ENCODE measurements at places on chromosomes 6 and 20.

DNA sequence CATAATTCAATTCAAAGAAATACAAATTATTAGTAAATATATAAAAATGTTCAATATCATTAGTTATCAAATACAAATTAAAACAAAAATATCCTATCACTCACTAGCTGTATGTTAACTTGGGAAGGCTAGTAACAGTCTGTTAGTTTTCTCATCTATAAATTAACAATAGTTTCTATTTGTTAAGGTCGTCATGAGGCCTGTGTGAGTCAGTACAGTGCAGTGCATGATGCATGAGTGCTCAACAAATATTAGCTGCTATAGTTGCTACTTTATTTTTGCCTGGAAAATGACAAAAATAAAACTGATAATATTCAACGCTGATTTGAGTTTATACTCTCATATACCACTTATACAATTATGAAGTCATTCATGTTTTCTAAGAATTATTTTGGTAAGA lies 401.6 kb upstream of the RUNX2 start:
- DNase-seq = no peak

GRCh38 chr20:39986173-39986904 lies 702.7 kb downstream of the MAFB start:
- DNase-seq = peak; percentile 70

DNA sequence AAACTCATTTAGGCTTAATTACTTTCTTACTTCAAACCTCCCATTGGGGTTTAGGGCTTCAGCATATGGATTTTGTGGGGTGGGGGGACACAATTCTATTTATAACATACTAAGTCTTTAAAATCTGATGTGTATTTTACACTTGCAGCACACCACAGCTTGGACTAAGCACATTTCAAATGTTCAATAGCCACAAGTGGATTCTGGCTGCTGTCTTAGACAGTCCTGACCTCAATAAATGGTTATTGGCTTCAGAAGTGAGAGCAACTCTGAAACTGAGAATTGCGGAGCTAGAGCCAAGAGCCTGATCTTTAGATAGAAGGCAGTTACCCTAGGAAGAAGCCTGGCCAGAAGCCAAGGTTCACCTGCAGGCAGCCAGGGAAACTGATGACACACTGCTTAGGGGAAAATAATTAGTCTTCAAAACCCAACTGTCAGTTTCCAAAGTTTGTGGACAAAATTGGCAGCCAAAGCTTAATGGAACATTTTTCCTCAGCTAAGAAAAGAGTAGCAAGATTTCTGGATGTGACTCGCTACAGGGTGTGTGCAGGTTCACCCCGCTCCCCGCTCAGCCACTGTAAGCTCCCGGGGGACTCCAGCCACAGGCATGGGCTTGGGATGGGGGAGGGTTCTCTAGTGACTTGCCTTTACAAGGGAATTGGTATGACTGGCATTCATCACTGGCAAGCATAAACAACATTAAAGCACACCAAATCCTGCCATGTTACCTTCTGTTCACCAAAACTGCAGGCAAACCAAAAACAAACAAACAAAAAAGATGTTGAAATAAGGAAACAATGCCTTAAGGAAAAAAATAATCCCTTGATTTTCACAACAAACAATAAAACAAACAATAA lies 219.8 kb downstream of the TFAP2A start:
- DNase-seq = no peak

DNA sequence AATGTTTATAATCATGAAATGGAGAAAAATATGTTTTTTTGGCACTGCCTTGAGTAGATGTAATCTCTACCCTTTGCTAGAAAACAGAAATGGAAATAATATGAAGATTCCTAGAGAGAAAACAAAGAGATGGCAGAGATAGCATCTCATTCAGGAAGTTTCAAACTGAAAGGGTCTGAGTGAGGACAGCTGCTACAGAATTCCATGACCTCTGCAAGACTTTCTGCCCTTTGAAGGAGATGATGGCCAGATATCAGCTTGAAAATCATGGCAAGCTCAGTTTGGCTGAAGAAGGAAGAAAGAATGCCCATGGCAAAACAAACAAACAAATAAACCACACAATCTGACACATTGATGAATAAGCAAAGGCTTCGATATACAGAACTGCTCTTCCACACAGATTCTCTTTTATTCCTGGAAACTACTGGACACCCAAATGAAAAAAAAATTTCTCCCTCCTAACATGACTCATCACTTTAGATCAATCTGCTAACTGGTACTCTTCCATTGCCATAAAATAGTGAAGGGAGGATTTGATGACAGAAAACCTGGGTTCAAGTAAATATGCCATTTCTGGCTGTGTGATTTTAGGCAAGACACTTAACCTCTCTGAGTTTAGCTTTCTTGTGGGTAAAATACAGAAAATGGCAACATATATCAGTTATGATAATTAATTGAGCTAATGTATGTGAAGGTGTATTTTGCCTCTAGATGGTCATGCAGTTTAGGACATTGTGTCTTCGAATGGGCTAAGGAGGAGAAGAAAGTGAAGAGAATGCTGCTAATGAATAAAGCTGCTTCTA lies 105.9 kb upstream of the SPACA1 start:
- DNase-seq = no peak

- no peak for DNase-seq
These were observed 261.5 kb downstream of the BMP2 start for GRCh38 chr20:7029019-7029418.

GRCh38 chr6:37005061-37005810 lies at the start of gene FGD2:
FGD2 (plus strand) TSS chr6:37005655; CDS start chr6:37005818, 163 bp downstream.
- DNase-seq = no peak

DNA sequence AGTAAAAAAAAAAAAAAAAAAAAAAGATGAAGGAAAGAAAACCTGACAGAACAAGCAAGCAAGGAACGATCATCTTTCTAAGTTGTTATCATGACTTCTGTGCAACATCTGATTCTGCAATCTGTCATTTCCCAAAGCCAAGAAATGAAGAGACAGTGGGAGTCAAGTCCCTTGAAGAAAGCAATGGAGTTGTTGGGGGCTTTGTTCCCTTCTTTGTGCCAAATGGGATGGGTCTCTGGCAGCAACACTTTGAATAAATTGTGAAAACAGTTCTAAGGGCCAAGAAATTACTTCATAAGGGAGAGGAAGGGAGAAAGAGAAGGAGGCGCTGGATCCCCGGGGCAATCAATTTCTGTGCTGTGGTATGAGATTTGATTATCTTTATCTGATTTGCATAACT lies 33.3 kb upstream of the RSPO3 start:
- DNase-seq = no peak

DNA sequence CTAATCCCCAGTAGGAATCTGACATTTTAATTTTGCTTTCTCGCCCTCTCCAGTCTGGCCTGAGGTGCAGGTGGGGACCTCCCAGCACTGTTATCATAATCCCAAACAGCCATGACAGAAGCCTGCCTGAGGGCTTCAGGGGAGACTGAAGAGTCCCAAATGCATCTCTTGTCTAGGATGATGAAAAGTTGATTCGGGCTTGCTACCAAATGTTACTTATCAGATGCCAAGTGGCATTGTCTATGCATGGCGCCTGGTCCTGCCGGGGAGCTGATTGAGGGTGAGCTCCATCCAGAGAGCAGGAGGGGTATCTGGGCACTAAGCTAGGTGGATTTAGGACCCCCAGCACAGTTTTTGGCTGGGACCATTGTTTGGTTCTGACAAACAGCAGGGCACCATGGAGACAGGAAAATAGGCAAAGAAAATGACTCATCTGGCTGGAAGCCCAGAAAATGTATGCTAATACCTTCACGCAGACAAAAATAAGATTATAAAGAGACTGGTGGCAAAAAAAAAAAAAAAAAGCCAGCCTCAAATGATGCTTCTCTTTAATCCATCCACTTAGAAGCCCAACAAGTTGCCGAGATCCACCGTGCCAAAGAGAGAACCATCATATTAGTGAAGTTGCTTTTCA lies 513.7 kb upstream of the SULF2 start:
- no peak for DNase-seq

- DNase-seq = no peak
These were observed 62.3 kb downstream of the TRMT11 start for GRCh38 chr6:126048635-126049034.

- no peak for DNase-seq
These were observed 27.8 kb upstream of the LGSN start for GRCh38 chr6:63347599-63347998.

DNA sequence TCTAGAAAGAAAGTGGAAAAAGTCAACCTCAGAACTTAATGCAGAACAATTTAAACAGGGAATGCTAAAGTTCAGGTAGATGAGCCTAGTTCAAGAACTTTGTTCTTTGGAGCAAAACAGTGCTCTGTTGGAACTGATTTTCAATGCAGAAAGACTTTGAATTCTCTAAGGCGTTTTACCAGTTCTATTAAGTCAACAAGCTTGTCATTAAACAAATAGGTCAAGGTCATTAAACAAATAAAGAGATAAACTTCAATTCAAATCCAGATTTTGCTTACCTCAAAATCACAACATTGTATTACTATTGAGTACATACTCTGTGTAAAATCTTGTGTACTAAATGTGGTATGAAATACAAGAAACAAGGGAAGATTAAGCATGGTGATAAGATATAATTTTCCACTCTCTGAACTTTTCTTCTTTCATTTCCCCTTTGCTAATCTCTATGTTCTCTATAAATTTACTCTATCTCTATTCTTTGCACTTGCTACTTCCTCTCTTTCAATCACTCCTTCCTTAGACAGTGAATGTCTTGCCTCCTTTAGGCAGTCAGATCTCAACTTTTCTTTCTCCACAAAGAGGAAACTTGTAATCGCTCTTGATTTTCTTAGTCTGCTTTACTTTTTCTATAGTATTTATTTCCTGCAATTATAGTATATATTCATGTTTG lies 160.8 kb upstream of the KHDRBS2 start:
- DNase-seq = no peak

DNA sequence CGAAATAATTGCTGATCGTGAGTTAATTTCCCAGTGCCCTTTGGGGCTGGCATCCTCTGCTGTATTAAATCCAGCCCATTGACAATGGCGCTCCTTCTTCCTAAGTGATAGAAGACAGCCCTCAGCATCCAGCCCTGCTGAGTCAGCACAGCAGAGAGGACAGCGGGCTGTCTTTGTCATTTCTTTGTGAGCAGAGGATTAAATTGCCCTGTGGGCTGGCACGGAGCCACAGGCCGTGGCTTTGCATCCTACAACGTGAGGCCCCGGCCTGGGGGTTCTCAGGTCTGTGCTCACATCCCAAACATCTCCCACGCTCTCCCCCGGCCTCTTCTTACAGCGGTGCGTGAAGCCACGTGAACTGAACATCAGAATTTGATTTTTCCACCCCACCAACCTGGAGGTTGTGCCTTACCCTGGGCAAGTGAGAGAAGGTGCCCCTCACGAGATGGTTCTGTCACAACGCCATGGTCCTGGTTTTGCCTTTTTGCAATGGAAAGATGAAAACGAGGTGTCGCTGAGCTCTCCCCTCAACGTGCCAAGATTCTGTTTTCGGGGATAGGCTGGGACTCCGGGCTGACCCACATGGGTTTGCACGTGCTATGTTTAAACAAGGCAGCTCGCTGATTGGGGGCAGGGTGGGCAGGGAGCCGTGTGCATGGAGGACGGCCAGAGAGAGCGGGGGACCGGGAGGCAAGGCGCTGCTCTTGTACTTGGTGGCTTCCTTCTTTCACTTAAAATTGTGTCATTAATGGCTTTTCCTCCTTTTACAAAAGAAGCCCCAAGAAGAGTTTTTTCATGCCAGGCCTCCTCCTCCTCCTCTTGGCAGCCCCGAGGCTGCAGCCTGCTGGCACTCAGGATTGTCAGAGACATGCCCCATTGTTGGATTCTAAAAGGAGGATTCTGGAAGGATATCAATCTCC lies 19.5 kb downstream of the CDH4 start:
- DNase-seq = no peak

- no peak for DNase-seq
These were observed 40.3 kb downstream of the PRDM1 start for GRCh38 chr6:106126482-106126881.

GRCh38 chr20:25195962-25196785 lies 662 bp downstream of the ENTPD6 start:
- peak; percentile 84 for DNase-seq

DNA sequence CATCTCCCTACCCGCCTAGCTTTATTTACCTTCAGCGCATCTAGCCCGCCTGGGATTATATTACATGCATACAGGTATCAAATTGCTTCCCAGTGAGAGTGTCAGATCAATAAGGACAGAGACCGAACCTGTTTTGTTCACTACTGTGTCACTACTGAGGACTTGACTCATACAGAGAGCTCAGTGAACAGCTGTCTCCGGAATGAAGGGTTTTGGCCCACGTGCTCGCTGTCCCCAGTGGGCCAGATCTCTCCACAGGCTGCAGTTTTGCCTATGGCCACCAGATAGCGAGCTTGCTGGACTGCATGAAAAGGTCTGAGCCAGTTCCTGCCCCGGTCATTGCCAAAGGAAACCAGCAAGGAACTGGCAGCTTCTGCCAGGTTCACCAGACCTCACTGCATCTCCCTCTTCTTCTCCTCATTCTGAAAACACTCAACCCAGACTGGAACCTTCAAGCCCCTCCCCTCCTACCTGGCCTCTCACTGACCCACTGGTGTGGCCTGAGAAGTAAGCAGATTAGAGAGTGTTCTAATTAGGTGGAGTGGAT lies 150.8 kb downstream of the ZMYND8 start:
- DNase-seq = peak; percentile 91

- no peak for DNase-seq
These were observed 201.7 kb upstream of the PREP start for GRCh38 chr6:105604587-105604884.

DNA sequence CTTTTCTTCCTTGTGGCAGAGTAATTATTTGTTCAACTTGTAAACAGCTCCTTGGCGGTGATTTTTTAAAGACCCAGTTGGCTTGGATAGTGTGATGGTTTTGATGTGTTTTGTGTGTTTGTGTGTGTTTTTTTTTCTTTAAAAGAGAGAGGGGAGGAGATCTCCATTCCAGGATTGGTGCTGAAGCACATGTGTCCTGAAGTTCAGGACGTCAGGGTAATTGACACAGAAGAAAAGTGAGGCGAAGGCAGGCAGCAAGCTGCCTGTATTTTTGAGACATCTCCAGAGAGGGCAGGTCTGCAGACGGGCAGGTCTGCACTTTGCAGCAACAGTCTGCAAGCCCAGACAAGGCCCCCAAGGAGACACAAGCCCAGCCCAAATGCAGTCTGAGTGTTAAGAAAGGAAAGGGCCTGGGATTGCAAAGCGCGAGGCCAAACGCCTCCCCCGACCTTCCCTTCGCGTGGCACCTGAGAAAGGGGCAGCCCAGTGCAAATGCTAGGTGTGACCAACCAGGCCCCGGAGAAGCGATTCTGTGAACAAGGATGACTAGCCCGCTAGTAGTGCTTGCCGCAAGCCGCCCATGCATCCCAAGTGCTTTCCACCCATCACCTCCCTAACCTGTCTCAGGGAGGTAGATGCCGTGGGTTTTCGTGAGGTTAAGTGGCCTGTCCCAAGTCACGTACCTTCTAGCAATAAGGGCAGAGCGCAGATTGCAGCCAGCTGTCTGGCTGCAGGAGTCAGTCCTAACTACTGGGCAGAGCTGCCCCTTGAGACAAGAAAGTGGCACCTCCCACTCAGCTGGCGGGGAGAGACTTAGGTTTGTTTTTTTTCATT lies 230.5 kb downstream of the ZMYND8 start:
- DNase-seq = no peak

DNA sequence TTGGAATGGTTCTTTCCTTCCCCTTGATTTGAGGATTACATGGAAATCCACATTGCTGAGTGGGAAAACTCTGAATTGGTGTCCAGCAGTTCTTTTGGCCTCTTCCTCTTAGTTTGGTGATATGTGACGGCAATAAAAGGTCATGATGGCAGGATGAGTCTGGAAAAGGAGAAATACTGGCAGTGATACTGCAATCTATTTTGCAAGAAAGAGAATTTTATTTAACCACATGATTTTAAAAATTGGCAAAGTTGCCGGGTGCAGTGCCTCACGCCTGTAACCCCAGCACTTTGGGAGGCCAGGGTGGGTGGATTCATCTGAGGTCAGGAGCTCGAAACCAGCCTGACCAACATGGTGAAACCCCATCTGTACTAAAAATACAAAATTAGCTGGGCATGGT lies 73.1 kb downstream of the ADTRP start:
- no peak for DNase-seq
